ENCODE measurements at places on chromosomes 16 and 17.

- no peak for DNase-seq
These were observed 12.4 kb downstream of the PLCD3 start for GRCh38 chr17:45119964-45120363.

- DNase-seq: no peak
These were observed 1.6 kb downstream of the SEPTIN1 start for GRCh38 chr16:30380803-30381208.

- DNase-seq: no peak
These were observed 2.3 kb upstream of the CYTH1 start for GRCh38 chr17:78784352-78784751.

DNA sequence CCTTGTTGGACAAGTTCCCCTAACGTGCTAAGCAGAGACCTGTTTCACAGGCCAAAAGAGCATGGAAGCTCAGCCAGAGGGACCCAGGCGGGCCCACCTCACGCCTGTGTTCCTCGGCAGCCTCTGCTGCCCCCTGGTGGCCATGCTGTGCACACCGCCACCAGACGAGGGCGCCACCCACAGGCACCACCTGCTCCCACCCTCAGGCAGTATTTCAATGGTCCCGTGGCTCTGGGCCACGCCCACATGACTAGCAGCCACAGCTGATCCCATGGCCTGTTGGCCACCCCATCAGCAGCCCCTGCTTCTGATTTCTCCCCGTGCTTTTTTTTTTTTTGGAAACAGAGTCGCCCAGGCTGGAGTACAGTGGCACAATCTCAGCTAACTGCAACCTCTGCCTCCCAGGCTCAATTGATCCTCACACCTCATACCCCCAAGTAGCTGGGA lies 18.9 kb downstream of the MPG start:
- peak; percentile 90 for DNase-seq

GRCh38 chr16:4947722-4948503 lies 10.2 kb upstream of the SEC14L5 start:
- no peak for DNase-seq

- DNase-seq: no peak
These were observed 8.2 kb downstream of the FAM20A start for GRCh38 chr17:68592682-68593641.

GRCh38 chr17:57048096-57048495 lies 37.0 kb upstream of the AKAP1 start:
- DNase-seq: no peak

All from central memory CD8-positive, alpha-beta T cell (primary cell).